ENCODE measurements at places on chromosomes 2 and 18. TPM values are rescaled to one million over a fixed set of nuclear protein-coding genes. Genes with fewer than 3 reads are reported as not detected.

Gene GAREM2
- polyA plus RNA-seq, result 0.51 TPM

Gene MPPE1
- 23.0 TPM for polyA plus RNA-seq

Gene WNT10A
- 0.03 TPM for polyA plus RNA-seq

Gene CPO
- polyA plus RNA-seq, result 0.42 TPM

Gene CD302
- polyA plus RNA-seq, result 3.1 TPM

Gene FHOD3
- polyA plus RNA-seq, result 5.4 TPM

Data from psoas muscle (tissue), 8 donors.